Panc1 (cell line): ENCODE measurements at places on chromosomes 1 and 21. TPM values are rescaled to one million over a fixed set of nuclear protein-coding genes. Genes with fewer than 3 reads are reported as not detected.

DNA sequence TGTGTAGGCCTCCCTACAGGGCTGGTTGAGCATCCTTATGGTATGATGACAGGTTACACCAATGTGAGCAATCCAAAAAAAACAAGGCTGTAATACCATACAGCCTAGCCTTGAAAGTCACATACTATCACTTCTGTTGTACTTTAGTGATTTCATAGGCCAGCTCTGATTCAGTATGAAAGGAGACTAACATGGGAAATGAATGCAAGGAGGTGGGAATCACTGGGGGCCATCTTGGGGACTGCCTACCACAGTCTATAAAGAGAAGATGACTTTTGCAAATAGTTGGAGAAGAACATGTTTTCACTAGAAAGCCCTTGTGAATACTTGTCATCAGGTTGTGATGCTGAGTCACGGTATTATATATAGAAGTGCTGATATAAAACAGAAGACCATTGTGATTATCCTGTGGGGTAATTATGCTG is 270.7 kb downstream of the S1PR1 start:
- no peak overlapping the region for H3K27ac ChIP-seq
- H3K27me3 ChIP-seq: no peaks in the 10 kb centered on the region
- H3K4me1 ChIP-seq: no peaks in the 10 kb centered on the region

DNA sequence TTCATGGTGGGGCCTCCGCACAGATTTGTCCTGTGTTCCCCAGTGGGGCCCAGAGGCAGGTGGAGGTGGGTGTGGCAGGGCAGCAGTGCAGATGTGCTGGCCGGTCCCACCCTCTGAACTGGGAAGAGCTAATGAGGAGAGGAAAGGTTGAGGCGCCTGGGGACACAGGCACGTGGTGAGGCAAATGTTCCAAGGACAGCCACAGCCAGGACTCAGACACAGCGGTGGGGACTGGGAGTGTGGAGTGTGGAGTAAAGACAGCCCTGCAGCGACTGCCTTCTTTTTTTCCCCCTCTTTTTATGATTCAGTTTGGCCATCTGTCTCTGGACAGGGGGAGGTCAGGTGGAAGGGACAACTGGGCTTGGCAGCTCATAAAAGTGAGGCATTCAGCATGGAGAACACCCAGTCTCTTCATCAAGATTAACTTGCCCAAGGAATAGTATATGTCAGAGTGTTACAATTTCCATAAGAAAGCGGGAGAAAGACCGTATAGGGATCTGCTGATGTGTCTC is 104.2 kb upstream of the GCLM start:
- H3K4me1 ChIP-seq: no peaks in the 10 kb centered on the region
- no peaks in the 10 kb centered on the region for H3K27me3 ChIP-seq
- no peak for DNase-seq
- no peak overlapping the region for H3K4me3 ChIP-seq

GRCh38 chr1:220572416-220572815 is 44.5 kb downstream of the MARK1 start:
- H3K27me3 ChIP-seq: no peaks in the 10 kb centered on the region
- H3K4me3 ChIP-seq: no peak overlapping the region
- H3K4me1 ChIP-seq: no peaks in the 10 kb centered on the region
- no peak overlapping the region for H3K27ac ChIP-seq
- DNase-seq: no peak
- no peaks in the 10 kb centered on the region for H3K36me3 ChIP-seq

- no peak for DNase-seq
- H3K27ac ChIP-seq: no peak overlapping the region
- H3K27me3 ChIP-seq: no peaks in the 10 kb centered on the region
- no peaks in the 10 kb centered on the region for H3K4me1 ChIP-seq
- H3K4me3 ChIP-seq: no peak overlapping the region
- no peaks in the 10 kb centered on the region for H3K36me3 ChIP-seq
These were observed 34.2 kb downstream of the IGFN1 start for GRCh38 chr1:201224666-201225370.

Gene NR5A2
- 4.3 TPM for total RNA-seq

Gene EDN2
- total RNA-seq: not detected
